Skeletal muscle cell (primary cell): ENCODE measurements at places on chromosomes 11 and 22.

- peak; percentile 4 for DNase-seq
These were observed 53.3 kb upstream of the PTPN5 start for GRCh38 chr11:18844753-18845367.

DNA sequence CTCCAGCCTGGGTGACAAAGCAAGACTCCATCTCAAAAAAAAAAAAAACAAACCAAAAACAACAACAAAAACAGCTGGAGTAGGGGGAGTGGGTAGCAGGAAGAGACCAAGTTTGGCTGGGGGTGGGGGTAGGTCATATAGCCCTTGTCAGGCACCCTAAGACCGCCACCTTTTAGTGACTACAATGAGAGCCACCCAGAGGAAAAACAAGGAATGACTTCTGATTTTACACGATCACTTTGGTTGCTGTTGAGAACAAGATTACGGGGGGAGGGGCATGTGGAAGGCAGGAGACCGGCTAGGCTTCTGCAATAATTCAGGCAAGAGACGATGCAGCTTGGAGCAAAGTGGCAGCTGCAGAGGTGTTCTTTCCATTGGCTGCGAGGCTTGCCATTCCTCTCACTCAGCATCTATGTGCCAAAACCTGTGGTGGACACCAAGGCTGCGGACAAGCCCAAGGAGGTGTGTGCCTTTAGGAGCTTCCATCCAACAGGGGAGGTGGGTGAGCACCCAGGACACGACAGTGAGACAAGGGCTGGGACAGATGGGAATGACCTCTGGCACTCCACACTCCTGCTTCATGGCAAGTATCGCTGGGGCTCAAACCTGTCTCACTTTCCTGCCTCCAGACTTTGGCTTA lies 1.7 kb downstream of the RPS19BP1 start:
- DNase-seq = no peak

DNA sequence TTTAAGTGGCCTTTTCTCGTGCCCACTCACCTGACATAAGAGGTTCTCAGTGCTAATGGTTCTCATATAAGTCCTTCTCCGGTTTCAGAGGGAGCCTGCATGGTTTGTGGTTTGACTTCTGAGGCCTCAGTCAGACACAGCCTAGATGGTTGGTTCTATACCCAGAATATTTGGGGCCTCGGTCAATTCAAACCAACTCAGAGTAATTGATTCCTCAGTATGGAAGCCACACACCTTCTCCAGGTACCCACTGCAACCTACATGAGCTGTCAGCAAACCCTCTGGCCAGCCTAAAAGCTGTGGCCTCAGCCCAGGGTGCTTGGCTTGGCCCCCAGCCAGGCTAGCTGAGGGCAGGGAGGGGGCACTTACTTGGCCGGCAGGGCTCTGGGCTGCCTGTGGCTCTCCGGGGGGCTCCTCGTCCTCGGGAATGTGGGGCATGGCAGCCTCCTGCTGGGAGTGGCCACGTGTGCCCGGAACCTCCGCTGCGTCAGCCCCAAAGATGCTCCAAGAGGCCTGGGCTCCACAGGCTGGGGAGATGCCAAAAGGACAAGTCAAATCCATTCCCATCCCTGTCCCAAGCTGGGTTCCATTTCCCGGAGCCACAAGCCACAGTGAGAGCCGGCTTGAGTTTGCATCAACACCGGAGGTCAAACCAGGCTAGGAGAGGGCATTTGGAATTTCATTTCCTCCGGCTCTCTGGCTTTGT lies 41.7 kb downstream of the IRAG1 start:
- no peak for DNase-seq

DNA sequence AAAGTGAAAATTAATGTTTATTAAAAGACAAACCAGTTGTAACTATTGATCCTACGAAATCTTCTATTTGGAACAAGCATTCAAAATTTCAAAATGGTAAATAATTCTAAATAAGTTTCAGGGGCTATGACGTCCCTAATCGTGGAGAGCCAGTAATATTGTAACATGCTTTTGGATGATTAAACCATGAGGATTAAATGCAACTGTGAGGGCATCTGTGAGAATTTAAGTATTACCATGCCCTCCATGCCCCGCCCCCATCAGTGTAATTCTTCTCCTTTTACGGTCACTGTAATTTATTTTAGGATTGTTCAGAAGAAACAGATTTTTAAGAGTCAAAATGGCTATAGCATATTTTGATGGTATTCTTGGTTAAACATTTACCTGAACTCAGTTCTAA lies 133.2 kb downstream of the APOL5 start:
- DNase-seq = no peak

DNA sequence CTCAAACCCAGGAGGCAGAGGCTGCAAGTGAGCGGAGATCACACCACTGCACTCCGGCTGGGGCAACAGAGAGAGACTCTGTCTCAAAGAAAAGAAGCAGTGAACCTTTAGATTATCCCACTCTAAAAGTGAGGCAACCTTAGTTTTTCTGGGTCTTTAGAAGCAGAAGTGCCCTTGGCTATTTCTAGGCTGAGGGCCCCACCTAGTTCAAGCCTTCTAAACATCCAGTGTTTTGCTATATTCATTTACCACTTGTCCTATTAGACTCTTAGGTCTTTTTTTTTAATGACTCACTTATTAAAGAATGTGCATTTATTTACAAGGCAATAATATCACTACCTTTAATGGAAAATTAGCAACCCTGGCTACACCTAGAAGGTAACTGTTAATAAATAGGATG lies 16.7 kb upstream of the EHF start:
- DNase-seq = no peak

DNA sequence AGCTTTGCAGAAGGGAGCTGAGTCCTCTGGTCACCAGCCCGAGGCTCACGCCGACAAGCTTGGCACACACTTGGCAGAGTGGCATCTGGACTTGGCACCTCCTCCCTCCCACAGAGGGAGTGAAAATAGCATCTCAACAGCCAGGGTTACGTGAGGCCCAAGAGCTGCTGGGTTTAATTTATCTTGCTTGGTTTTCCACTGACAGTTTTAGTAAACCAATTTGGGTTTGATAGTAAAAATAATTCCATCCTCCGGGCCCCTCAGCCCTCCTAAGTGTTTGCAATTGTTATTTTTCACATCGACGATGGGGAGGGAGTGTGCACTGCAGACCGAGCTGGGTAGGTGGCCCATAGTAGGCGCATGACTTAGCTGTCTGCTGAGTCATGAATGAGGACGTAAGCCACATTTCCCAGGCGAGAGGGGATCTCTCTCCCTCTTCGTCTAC lies 107.6 kb upstream of the ASPHD2 start:
- peak; percentile 12 for DNase-seq

- DNase-seq = no peak
These were observed 84.9 kb downstream of the WNT7B start for GRCh38 chr22:45891996-45892621.

GRCh38 chr22:25922141-25922540 lies 180.2 kb downstream of the MYO18B start:
- DNase-seq = no peak

GRCh38 chr11:65180877-65181568 lies 705 bp upstream of the CAPN1 start:
- no peak for DNase-seq

- DNase-seq = no peak
These were observed 46.6 kb downstream of the KDM2A start for GRCh38 chr11:67165623-67166022.

DNA sequence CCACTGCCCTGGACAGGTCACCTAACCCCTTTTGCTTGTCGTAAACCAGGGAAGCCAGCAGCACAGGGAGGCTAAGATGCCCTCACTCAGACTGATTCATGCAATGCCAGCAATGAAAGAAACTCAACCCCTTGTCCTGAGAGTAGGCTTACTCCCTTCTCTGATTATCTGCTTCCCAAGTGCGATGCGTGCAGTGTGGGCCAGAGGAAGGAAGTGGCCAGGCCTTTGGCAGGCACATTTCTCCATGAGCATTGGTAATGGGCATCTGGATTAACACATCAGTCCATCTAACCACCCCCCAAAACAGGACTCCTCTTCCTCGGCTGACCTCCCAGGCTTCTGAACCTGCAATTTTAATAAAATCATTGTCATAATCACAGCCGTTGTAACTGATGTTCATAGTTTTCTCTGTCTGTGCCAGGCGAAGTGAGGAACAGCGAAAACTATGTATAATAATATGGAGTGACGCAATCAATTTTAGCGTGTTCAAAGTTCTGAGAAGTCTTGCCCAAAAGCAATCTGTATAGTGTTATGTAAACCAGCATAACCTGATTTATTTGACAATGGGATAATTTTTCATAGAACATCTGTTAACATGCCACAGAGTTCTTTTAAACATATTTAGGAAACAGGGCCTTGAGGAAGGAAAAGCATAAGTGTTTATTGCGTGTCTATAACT lies 33.9 kb downstream of the TST start:
- DNase-seq = no peak

DNA sequence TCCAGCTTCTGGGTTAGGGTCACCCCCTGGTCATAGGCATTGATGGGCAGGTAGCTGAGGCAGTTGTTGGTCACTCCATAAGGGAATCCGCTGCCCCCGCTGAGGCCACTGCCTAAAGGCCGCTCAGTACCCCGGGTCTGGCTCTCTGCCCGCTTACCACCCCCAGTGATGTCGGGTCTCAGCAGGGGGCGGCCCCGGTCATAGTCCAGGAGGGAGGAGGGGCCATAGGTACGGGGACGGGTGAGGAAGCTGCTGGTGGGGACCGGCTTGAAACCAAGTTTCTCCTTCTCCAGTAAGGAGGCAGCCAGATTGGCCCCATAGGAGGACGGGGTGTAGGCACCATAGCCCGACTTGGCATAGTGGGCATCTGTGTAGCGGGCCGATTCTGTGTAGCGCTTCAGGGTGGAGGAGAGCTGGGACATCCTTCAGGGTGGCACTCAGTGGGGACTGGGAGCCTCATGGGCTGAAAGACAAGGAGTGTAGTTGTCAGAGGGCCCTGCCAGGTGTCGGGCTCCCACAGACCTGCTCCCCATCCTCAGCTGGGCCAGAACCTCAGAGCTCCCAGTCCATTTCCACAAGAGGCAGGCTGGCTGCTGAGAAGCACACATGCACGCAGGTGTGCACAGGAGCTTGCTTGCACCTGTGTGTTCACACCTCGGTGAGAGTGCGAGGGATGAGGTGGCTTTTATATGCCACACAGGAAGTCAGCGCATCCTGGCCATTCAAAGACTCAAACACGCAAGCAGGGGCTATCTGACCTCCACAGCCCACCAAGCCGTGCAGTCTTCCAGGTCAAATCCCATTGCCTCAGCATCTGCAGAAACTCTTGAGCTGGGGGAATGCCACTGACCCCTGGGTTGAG lies 8.2 kb downstream of the USP2 start:
- DNase-seq = no peak

DNA sequence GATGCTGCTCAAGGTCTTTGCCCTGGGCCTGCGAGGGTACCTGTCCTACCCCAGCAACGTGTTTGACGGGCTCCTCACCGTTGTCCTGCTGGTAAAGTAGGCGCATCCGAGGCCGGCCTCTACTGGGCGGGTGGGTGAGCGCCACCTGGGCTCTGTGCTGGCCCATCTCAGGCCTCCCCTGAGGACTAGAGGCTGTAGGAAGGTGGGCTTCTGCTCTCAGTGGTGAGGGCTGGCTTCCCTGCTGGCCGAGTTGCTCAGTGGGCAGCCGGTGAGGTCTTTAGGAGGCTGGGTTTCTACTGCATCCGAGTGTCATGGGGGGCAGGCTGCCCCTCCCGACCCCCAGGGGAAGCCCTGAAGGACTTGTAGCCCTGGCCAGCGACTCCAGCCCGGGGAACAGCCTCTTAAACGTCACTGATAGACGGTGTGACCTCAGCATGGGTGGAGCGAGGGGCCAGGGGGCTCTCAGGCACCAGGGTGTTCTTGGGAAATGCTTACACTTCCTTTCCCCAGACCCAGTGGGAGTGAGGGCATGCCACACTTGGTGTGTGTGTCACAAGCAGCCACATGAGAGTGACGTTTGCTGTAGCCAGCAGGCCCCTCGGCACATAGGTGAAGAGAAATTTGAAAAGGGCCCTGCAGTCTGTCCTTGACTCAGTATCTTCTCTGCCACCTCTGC lies 30.3 kb downstream of the TPCN2 start:
- DNase-seq = no peak

DNA sequence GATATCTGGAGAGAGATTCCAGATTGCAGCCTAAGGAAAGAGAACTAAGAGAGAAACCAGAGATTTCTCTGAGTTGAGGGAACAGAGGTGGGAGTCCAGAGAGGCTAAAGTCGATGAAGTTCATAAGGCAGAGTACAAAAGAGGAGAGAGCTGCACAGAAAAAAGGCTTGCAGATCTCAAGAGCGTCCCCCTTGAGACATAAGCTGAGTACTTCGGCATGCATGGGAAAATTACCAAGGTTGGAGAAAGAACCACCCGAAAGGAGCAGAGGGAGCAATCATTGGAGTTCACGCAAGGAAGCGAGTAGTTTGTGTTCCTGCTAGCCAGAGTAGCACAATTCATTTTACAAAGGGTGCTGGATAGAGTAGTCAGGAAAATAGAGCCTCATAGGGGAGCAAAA lies 293.5 kb downstream of the TMEM135 start:
- DNase-seq = peak; percentile 14

GRCh38 chr11:94449029-94449428 lies 44.6 kb downstream of the MRE11 start:
- no peak for DNase-seq

DNA sequence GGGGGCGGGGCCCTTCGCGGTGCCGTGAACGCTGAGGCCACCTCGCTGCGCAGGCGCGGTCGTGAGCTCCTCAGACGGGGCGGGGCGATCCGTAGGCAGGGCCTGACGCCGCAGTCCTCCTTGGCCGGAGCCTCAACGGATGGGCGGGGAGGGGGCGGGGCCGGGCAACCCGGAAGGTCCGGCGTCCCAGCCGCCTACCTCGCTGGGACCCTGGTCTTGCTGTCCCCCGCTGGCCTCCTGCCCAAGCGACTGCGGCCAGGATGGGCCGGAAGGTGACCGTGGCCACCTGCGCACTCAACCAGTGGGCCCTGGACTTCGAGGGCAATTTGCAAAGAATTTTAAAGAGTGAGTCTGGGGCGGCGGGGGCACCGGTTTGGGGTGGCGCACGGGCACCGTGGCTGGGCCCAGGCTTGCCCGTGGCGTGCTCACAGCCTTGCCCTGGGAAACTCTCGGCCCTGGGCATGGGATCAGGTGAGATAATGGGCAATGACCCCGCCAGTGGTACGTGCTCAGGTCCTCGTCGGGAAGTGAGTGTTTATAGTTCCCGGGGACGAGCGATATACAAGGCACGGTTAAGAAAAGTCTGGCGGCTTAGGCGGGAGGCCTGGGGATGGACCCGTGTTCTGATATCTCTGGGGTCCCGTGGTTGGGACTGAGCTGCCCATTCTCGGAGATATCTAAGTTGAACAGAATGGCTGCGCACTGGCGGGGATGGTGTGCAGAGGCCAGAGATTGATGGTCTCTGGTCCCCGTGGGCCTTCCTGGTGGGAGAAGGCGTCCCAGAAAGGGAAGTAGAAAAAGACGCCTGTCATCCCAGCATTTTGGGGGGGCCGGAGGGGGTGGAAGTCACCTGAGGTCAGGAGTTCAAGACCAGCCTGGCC lies at the start of gene NADSYN1:
Gene NADSYN1, plus strand, starts transcription at position 167 of the 881 bp plus-strand sequence. Its CDS starts 94 bp downstream, at position 261.
- peak; percentile 65 for DNase-seq

GRCh38 chr11:14676068-14676467 lies 32.5 kb downstream of the PDE3B start:
- no peak for DNase-seq

DNA sequence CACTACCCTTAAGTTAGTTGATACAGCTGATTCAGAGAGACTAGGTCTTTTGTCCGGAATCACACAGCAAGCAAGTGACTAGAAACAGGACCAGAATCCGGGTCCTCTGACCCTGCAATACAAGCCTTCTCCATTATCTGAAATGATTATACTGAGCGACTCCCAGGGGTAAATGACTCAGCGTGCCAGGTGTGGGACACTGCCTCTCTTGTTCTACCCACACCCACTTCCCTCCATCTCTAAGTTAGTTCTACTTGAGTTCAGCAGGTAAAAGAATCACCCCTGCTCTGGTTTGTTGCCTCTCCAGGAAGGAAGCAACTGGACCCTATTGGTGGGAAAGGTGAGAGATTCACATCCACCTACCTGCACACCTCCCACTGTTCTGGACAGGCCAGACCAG lies 156.9 kb downstream of the DBX1 start:
- DNase-seq = no peak
